ENCODE measurements at places on chromosomes 5 and 9.

GRCh38 chr5:84816746-84817547, 432.3 kb upstream of the EDIL3 start:
- DNase-seq = no peak

GRCh38 chr5:53970475-53970874, 339.9 kb downstream of the ARL15 start:
- no peak for DNase-seq

- no peak for DNase-seq
Observed at GRCh38 chr9:75112789-75113188, 24.5 kb downstream of the OSTF1 start.

DNA sequence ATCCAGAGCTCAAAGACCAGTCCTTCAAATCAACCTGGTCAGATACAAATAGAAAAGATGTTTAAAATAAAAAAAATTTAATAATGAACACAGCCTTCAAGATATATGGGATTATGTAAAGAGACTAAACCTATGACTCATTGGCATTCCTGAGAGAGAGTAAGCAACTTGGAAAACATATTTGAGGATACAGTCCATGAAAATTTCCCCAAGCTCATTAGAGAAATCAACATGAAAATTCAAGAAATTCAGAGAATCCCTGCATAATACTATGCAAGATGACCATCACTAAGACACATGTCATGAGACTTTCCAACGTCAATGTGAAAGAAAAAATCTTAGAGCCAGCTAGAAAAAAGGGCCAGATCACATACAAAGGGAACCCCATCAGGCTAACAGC, 512.9 kb upstream of the PTGER4 start:
- no peak for DNase-seq

- no peak for DNase-seq
Observed at GRCh38 chr9:36764364-36765076, 191.8 kb downstream of the MELK start.

DNA sequence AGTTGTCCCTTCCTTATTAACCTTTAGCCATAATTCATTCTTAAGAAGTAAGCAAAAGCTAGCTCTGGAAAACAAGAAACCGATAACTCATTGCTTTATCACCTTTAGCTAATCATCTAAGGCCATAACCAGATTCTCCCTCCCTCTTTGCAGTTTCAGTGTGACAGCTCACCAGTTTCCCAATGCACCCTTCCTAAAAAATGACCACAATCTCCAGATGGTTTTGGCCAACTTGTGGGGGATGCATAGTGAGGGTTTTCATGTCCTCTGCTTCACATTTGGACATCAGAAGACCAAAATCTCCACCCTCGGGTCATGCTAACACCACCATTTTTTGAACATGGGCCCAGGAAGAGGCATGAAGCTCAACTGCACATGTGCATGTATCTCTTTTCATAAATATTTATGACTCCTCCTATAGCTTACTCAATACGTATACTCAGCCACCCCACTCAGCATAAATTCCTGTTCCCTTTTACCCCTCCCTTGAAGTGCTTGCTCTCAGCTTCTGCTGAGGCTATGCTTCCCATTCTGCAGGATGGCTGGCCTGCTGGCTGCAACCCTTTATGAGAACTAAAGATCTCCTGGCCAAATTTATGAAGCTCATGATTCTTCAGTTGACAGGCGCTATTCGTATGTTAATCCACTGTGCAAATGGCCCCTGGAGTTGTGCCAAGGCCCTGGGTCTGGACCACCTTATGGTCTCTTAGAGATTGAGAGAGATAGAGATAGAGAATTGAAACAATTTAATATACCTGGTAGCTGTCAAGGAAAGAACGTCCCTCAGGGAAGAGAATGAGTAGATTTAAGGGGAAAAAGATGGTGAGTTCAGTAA, 14.8 kb downstream of the PPP3R2 start:
- no peak for DNase-seq

- no peak for DNase-seq
Observed at GRCh38 chr9:113616621-113617496, 153.3 kb downstream of the RGS3 start.

- no peak for DNase-seq
Observed at GRCh38 chr5:107919361-107919760, 248.6 kb upstream of the EFNA5 start.

DNA sequence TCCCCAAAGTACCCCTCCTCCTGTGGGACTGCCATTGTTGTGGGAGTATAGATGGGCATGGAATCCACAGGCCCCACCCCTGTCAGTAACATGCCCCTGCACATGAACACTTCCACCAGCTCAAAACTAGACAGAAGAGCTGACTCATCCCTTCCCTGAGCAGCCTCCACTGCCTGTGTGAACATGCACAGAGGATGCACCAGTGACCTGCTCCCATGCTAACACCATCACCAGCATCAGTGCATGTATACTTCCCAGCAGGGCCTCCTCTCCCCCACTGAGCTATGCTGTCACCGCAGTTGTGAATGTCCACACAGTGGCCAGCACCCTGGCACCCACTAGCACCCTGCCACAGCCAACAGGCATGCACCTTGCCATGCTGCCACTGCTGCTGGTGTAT, 939.8 kb downstream of the EFNA5 start:
- DNase-seq = no peak

DNA sequence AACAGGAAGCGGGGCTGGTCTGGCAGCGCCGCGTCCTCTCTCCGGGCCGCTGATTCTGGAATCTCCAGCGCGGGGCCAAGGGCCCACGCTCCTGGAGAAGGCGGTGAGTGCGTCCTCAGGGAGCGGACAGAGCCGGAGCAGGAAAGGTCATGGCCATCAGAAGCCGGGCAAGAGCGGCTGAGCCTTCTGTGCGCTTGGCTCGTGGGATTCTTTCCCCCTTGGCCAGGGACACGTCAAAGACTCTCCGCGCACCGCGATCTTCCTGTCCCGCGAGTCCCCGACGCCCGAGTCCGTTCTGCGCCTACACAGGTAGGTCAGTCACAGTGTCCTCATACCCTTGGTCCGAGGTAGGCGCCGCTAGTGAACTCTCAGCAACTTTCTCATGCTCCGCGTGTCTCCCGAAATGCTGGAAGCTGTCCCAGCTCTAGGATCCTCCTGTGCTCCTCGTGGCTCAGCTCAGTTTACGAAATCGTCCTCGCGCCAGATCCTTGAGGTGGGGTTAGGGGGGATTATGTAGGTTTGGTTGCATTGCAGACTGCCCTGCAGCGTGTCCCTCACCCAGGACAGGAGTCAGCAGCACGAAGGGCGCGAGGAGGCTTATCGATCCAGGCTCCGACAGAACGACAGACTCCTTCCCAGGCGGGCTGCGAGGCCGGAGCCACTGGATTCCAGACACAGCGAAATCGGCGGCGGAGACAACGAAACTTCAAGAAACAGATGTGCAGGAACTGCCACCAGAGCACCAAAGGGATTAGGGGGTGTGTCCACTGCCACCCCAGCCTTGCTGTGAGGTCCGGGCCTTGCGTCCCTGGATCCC, 8.7 kb downstream of the LHX6 start:
- no peak for DNase-seq

DNA sequence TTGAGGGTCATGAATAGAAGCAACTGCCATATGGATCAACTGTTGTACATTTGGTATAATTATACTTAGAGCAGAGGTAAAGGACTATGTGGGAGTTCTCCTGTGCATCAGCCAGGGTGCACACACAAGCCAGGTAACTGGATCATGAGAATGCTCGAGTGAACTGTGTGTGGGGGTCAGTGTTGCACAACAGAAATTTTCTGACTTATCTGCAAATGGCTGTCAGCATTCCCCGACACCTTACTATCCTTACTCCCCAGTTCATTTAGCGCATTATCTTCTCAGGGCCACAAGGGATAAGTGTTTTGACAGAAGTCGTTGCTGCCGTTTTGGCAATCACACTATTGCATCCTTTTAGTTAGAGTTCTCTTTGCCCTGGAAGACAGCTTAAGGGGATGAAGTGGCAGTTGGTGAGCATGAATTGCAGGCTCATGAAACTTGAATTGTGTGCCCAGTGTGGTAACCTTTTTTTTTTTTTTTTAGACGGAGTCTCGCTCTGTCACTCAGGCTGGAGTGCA, 1.7 kb downstream of the CANX start:
- DNase-seq = no peak

GRCh38 chr5:102794047-102794446, 38.9 kb downstream of the PAM start:
- DNase-seq = no peak

GRCh38 chr5:177403102-177403791, 2.8 kb upstream of the PFN3 start:
- no peak for DNase-seq

GRCh38 chr9:5292141-5292540, 12.4 kb downstream of the RLN2 start:
- DNase-seq = no peak

DNA sequence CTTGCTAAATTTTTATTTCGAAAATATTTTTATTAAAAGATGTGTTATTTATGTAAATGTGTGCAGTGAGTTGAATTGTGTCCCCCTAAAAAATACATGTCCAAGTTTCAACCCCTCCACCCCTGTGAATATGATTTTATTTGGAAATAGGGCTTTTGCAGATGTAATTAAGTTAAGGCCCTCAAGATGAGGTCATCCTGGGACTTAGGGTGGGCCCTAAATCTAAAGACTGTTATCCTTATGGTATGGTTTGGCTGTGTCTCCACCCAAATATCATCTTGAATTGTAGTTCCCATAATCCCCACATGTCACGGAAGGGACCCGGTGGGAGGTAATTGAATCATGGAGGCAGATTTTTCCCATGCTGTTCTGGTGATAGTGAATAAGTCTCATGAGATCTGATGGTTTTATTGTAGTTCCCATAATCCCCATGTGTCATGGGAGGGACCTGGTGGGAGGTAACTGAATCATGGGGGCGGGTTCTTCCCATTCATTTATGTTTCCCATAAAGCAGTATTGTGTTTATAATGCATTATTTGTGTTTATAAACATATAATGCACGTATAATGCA, 1.5 kb upstream of the TMED7 start:
- no peak for DNase-seq

GRCh38 chr5:99763021-99763774, 772.0 kb upstream of the FAM174A start:
- DNase-seq = no peak

GRCh38 chr5:33074548-33074947, 363.4 kb downstream of the NPR3 start:
- no peak for DNase-seq

DNA sequence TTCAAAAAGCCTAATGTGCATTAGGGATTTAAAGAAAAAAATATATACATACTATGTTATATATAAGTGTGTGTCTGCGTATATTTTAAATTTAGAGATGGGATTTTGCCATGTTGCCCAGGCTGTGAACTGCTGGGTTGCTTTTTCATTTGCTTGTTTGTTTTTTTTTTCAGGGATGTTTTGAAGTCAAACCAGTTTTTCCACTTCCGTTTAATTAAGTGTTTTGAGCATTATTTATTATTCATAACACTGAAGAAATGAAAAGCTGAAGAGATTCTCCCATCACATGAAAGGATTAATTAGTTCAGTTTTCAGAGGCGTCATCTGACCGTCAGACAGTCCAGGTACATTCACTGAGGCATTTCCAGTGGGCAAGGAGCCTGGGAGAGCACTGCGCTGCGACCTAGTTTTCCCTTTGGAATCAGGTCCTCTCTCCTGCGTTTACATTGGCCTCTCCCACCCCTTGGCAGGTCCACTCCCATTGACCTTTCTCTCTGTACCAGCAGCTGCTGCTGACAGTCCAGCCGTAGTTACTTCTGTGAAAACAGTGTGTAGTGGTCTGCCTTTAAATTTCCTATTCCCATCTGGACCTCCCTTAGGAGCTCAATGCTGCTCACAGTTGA, 26.0 kb downstream of the ARRDC3 start:
- DNase-seq = no peak

GRCh38 chr9:17864951-17865350, 286.1 kb downstream of the SH3GL2 start:
- no peak for DNase-seq

GRCh38 chr5:98314292-98314691, 459.2 kb upstream of the RGMB start:
- no peak for DNase-seq

- DNase-seq = no peak
Observed at GRCh38 chr5:169848271-169848670, 132.0 kb downstream of the INSYN2B start.

- no peak for DNase-seq
Observed at GRCh38 chr9:134678666-134679443, 37.3 kb downstream of the COL5A1 start.

DNA sequence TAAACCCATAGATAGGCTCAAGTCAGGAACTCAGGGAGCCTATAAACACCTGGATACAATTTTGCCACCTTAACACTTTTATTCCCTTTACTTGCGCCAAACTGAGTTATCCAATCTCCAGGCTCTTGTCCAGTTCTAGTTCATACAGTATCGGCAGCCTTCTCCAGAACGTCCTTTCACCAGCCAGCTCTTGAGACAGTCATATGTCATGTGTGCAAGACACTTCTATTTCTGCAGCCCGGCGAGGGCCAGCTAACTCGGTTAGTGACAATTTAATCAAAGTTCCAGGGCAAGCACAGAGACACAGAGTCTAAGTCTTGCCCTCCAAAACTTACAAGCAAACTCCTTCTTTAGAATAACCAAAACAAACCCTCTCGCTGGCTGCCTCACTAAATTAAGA, 12.9 kb downstream of the ABCA1 start:
- DNase-seq = no peak

DNA sequence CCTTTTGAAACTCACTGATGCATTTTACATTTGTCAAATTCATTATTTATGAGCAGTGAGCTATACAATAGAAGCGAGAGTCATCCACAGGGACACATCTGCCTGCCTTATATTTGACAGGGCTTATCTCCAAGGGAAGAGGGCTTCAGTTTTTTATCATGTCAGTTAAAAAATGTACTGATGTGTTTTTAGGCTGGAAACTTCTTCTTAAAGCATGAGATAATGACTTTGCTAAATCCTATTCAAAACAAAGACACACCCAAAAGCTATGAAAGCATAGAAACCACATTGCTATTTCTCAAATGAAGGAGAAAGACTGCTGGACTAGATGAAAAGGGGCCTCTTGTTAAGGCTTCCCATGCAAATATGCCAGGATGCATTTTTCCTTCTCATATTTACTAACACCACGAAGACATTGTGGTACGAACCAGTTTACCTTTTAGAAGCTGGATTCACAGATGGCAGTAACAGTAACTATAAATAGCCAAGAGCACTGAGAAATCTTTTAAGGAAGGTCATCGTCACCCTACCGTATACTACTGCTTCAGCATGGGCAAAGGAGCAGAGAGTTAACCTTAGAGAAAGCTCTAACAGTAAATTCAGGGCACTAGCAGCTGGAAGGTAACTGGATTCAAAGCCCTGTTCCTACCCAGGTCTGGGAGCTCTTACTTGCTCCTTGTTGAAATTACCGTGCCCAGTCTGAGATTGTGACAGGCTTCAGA, 86.3 kb upstream of the IFNK start:
- DNase-seq = no peak

- DNase-seq = no peak
Observed at GRCh38 chr5:127562252-127562651, 44.8 kb downstream of the PRRC1 start.

All from GM18507 (cell line).